ENCODE measurements at places on chromosomes 3 and 15.
A peak's percentile ranks its signal among the peaks of the same experiment; 100 is the strongest.

- no peak for DNase-seq
Measured at GRCh38 chr15:72421484-72421883, 23.4 kb downstream of the TMEM202 start.

DNA sequence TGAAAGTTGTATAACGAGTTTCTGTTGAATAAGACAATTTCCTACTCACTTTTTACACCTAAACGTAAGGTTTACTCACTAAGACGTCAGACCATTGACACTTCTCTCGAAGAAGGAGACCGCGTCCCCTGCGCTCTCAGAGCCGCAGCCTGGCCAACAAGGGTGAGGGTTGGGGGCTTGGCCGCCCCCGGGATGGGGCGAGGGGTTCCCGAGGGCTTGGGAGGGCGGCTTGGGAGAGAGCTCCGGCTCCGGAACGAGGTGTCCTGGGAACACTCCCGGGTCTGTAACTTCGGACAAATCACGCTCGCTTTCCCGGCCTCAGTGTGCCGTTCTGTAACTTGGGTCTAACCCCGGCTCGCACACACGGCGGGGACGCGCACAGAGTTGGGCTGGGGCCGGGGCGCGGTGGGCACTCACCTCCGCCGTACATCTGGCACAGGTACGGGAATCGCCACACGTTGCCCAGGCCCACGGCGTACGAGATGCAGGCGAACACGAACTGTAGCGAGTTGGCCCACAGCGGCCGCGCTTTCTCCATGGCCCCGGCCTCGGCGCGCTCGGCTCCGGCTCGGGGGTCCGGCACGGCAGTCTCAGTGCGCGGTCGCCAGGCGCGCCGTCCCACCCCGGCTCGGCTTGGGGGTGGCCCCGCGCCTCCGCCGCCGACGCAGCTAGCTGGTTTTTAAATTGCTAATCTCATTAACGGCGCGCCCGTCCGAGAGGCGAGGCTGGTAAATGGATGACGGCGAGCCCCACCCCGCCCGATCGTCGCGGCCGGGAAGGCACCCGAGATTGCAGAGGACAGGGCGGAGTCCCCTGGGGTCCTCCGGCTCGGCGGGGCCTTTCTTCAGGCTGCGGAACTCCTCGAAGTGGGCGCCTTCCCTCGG, at the start of gene SLC6A20:
Gene SLC6A20 (minus strand): TSS at position 655 of the 884 bp plus-strand sequence. CDS start 117 bp downstream, at position 538.
- peak; percentile 35 for DNase-seq

DNA sequence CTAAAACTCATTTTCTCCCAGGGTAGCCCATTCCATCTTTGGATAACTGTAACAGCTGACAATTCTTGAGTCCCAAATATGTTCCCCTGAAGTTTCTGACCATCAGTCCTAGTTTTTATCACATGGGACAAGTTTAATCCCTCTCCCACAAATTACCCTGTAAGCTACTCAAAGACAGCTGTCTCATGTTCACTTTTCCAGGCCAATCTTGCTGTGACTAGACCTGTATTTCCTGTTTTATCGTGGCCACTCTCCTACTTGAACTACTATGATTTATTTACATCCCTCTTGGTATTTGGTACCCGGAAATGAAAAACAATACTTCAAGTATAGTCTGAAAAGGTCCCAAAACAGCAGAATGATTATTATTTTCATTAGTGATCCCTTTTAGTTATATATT, 95.1 kb upstream of the MEX3B start:
- no peak for DNase-seq

DNA sequence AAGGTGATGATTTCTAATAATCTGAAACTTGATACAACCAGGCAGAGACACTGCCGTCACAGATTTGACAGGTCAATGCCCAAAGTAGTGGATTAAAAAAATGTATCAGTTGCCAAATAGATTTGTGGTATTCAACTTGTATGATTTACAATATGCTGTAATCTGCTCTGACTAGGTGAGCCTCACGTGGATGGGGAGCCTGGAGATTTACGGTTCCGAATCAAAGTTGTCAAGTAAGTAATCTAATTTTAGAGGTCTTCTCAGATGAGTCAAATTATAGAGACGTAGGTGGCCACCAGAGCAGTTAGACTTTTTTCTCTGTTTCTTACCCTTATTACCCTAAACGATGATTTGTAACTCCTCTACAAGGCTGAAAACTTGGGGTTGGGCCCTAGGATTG, 12.0 kb downstream of the DNAJB11 start:
- no peak for DNase-seq

- DNase-seq: no peak
Measured at GRCh38 chr3:61730577-61731231, 169.3 kb downstream of the PTPRG start.

DNA sequence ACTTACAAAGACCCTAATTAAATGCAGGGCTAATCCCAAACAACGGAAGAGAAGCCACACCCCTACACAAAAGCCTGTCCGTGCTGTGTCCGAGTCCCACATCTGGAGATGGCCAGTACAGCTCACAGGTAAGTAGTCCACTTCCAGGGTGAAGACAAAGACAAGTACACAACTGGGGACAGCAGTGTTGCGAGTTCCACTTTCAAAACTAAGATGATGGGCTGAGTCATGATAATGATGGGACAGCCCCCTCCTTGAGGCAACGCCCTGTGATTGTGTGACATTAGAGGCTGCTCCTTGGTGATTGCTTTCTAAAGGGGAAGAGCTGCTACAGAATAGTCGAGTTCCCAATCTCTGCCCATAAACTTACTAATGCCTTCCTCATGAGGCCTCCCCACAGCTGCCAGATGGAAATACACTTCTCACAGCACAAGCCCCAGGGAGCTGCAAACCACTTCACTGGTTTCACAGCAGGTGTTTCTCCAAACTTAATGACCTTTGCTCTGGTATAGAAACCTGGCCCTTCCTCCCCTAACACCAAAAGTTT, 27.6 kb downstream of the RFT1 start:
- no peak for DNase-seq

DNA sequence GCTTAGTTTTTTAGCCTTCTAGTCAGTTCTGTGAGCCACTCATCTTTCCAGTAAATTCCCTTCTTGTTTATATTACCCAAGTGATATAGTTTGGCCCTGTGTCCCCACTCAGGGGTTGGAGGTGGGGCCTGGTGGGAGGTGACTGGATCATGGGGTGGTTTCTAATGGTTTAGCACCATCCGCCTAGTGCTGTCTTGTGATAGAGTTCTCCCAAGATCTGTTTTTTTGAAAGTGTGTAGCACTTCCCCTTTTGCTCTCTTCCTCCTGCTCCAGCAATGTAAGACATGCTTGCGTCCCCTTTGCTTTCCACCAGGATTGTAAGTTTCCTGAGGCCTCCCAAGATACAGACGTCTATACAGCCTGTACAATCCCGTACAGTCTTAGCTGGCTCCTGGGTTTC, 53.7 kb upstream of the INO80 start:
- no peak for DNase-seq

GRCh38 chr3:171850320-171850959, 7.3 kb downstream of the TMEM212 start:
- DNase-seq: peak; percentile 26

DNA sequence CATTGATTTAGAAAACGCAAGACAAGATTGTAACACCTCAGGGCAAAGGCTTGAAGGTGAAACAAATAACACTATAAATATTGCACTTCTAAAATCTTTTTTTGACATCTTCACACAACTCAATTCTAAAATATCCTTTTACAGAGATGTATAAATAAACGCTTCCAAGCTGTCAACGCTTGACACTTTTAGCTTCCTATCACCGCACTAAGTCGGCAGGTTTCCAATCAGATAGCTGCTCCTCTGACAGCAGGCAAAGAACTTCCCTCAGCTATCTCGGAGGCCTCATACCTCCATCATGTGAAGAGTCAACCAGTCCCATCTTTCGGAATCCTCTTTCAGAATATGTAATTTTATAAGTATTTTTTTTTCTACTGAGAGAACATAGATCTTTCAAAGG, 71.0 kb downstream of the PCOLCE2 start:
- DNase-seq: no peak

DNA sequence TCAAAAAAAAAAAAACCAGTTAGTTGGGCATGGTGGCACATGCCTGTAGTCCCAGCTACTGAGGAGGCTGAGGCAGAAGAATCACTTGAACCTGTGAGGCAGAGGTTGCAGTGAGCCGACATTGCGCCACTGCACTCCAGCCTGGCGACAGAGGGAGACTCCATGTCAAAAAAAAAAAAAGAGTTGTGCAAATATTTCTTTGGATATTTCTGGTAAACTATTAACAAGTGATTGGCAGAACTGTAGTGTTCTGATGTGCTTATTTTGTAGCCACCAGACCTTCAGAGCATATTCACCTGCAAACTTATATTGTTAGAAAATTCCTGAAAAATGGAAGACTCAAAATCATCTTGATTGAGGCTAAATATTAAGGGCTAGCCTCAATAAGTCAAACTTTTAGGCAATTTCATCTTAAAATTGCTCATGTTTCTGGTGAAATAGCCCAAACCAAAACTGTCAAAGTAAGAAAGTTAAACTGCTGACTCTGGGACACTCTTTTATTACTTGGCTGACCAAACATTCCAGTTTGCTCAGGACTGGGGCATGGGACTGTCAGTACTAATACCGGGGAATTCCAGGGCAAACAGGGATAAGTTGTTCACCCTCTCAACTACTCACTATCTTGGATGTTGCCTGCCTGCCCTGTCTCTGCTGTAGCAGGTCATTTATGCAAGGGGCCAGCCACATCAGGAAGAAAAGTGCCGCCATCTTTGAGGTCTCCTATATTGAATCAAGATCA, 37.0 kb downstream of the ABHD2 start:
- DNase-seq: no peak

- no peak for DNase-seq
Measured at GRCh38 chr3:71931922-71932321, 147.0 kb upstream of the PROK2 start.

DNA sequence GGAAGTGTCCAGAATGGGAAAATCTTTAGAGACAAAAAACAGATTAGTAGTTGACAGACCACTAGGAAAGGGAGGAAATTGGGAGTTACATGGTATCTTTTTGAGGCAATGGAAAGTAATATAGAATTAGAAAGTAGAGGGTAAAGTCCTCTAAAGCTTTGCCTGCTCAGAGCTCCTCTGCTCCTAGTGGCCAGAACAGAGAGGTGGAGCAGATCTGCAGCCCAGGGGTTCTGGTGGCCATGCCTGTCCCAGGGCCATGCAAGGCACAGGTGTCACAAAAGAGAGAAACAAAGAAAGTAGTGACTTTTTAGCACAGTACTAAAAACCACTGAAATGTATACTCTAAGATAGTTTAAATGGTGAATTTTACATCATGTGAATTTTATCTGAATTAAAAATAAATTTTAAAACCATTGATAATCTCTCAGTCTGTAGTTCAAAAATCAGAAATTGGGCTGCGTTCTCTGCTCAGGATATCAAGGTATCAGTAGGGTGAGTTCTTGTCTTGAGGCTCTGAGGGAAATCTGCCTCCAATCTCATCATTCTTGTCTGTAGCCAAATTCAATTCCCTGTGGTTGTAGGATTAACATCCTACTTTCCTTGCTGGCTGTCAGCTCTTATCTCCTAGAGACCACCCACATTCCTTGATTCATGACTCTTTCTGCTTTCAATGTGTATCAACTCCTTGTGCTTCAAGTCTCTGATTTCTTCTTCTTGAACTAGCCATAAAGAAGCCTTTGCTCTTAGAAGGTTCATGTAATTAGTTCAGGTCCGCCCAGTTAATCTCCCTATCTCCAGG, 23.6 kb downstream of the PYGO1 start:
- DNase-seq: no peak

DNA sequence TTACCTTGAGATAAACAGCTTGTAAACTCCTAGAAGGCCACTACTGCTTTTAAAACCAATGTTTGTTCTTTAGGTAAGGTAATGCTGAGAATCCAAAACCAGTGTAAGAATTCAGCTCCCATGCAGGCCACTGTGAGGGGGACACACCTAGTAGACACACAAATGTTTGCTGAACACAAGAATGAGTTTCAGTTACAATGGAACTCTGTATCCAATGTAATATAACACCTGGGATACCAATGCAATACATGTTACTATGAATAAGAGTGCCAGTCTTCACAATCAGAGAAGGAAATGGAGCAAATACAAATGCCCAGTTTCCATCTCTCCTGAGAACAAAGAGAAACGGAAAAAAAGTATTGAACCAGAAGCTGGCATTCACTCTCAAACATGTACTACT, 65.9 kb downstream of the IGF2BP2 start:
- DNase-seq: no peak

- DNase-seq: no peak
Measured at GRCh38 chr3:33665294-33665693, 52.8 kb downstream of the CLASP2 start.

GRCh38 chr3:120678984-120679383, 3.1 kb downstream of the HGD start:
- DNase-seq: no peak

DNA sequence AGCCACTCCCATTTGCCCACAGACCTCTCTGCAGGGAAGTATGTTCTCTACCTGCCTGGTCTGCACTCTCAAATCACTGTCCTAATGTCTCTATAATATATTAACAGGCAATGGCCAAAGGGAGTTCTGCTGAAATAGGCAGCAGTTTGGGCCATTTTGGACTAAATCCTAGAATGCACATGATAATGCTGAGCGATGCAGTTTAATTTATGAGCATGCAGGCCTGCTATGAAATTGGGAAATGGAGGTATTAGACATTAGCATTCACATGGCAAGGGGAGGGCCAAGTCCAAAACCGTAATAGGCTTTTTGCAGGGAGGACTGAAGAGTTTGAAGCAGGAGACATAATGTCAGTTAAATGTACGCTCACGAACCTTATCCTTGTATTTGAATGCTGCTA, 31.3 kb downstream of the NMNAT3 start:
- no peak for DNase-seq

- DNase-seq: no peak
Measured at GRCh38 chr15:48097264-48097663, 23.5 kb upstream of the SLC24A5 start.

DNA sequence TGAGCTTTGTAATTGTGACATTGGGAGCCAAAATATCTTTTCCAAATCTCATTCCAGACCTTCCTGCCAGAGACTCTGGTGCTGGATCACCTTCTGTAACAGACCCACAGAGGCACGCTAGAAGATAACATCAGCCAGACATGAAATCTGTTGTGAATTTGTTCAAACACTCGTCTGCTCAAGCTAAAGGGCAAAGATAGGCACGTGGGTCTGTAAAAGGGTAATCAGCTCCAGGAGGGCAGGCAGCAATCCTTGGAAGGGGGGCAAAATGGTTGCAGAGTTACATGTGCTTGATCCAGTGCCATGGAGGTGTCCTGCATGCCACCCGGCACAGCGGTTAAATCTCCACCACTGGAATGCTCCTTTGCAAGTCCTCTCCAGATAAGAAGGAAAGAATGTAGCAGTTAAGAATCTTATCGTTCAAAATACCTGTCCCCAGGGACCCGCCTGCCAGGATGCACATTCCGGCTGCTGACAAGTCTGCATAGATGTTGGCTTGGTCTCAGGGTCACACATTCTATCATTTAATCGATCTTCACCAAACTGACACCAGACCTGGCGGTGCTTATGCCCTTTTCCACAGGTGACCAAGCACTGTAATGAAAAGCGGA, 74.8 kb downstream of the ADAMTS9 start:
- no peak for DNase-seq

- DNase-seq: no peak
Measured at GRCh38 chr3:171184372-171184771, 157.9 kb upstream of the SLC2A2 start.
